ENCODE measurements at places on chromosomes 3 and 15. TPM values are rescaled to one million over a fixed set of nuclear protein-coding genes. Genes with fewer than 3 reads are reported as not detected.

- no peak overlapping the region for H3K4me3 ChIP-seq
- H3K36me3 ChIP-seq, result no peaks in the 10 kb centered on the region
- H3K27me3 ChIP-seq, result peaks cover 6% of the 10 kb centered on the region
Measured at GRCh38 chr15:83115831-83116565, 8.6 kb downstream of the TM6SF1 start.

GRCh38 chr3:178703268-178703975 is 167.2 kb downstream of the KCNMB2 start:
- H3K27ac ChIP-seq, result no peak overlapping the region
- no peaks in the 10 kb centered on the region for H3K4me1 ChIP-seq
- no peak for DNase-seq
- H3K36me3 ChIP-seq, result no peaks in the 10 kb centered on the region
- no peaks in the 10 kb centered on the region for H3K27me3 ChIP-seq
- H3K4me3 ChIP-seq, result no peak overlapping the region

DNA sequence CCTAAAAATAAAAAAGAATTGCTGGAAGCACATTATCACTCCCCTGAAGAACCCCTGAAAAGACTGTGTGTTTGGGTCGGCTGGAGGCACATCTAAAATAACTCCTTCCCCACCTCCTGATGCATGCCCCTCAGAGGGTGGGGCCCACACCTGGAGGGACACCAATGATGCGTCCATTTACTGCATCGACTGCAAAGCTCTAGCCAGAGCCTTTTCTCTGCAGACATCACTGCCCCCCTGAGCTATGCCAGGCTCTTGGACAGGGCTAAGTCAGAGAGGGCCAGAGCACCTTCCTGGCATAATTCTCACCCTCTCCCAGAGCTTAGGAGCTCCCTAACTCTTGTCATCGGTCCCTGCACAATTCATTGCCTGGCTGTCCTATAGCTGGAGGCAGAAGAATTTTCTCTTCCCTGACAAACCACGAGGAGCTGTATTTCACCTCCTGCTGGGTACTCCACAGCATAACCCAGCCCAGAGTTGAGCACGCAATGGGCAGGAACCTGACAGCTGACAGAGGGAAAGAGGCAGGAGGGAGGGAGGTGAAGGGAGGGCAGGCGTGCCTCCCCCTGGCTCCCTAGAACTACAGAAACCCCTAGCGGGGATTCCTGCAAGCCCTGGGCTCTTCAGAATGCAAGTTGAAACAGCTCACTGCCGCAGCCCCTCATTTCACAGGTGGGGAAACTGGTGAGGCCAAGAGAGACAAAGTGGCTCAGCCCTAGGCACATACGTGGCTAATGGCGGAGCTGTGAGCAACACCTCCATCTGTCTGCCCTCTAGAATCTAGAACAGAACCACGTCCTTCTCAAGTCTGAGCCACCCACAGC is 46.6 kb downstream of the XXYLT1 start:
- H3K4me1 ChIP-seq, result peaks cover 24% of the 10 kb centered on the region
- no peak for DNase-seq
- peak overlapping the region; percentile 13 for H3K27ac ChIP-seq
- H3K4me3 ChIP-seq, result no peak overlapping the region
- H3K27me3 ChIP-seq, result no peaks in the 10 kb centered on the region
- peaks cover 28% of the 10 kb centered on the region for H3K36me3 ChIP-seq

The LRTM1 gene
- total RNA-seq, result not detected

The IGF1R gene
- 22.8 TPM for total RNA-seq

The PTPRG gene
- not detected for total RNA-seq

The SNX33 gene
- 1.8 TPM for total RNA-seq

DNA sequence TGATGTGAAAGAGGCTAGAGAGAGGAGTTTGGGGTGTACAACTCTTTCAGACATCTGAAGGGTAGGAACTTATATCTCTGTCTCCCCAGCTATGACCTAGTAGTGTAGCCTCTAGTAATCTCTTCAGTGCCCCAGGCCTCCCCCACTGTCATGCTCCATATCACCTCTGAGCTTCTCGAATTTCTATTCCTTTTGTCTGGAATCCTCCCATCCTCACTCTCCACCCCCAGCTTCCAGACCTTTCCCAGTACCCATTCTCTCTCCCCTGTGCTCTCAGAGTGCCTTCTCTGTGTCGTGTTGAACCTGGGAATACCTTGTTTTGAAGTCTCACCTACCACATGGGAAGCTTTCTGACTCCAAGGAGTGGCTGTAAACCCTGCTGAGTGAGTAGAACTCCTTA is 3.6 kb upstream of the RBPMS2 start:
- H3K36me3 ChIP-seq, result no peaks in the 10 kb centered on the region
- peaks cover 26% of the 10 kb centered on the region for H3K27me3 ChIP-seq
- no peak overlapping the region for H3K27ac ChIP-seq
- no peak for DNase-seq
- peaks cover 3% of the 10 kb centered on the region for H3K4me1 ChIP-seq

The EFCAB12 gene
- 0.65 TPM for total RNA-seq

The DLG1 gene
- total RNA-seq, result 57.6 TPM

DNA sequence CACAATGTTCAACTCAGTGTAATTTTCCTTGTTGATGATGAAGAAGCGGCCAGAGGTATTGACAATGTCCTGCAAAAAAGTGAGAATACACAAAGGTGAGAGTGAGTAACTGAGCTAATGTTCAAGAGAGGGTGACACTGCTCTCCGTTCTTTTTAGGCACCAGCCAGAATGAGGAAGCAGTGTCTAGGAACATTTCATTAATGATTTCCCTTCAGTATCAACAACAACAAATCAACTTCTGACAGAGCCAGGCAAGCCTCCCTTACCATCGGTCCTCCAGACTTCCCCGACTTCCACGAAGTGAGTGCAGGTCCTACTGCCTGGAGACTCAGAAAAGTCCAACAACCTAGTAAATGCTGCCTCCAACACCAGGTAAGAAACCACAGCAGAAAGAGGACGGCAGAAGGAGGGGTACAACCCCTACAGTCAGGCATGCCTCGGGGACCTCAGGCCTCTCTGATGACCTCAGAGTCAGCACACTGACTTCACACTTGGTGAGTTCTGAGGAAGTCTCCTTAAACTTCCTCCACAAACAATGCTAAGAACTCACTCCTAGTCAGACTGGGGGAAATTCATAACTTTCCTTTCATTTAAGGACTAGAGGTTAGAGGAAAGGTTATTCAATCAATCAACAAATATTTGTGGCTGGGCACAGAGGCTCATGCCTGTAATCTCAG is 62.7 kb downstream of the NPTN start:
- H3K36me3 ChIP-seq, result peaks cover 17% of the 10 kb centered on the region
- no peak overlapping the region for H3K4me3 ChIP-seq
- no peaks in the 10 kb centered on the region for H3K4me1 ChIP-seq
- no peaks in the 10 kb centered on the region for H3K27me3 ChIP-seq
- DNase-seq, result peak; percentile 16
- H3K27ac ChIP-seq, result peak overlapping the region; percentile 14

The C2CD4A gene
- total RNA-seq, result 1.0 TPM

The NRROS gene
- 26.5 TPM for total RNA-seq

- H3K27ac ChIP-seq, result no peak overlapping the region
- H3K27me3 ChIP-seq, result no peaks in the 10 kb centered on the region
- H3K36me3 ChIP-seq, result no peaks in the 10 kb centered on the region
- H3K4me3 ChIP-seq, result no peak overlapping the region
Measured at GRCh38 chr3:97125902-97126499, 311.6 kb downstream of the EPHA6 start.

DNA sequence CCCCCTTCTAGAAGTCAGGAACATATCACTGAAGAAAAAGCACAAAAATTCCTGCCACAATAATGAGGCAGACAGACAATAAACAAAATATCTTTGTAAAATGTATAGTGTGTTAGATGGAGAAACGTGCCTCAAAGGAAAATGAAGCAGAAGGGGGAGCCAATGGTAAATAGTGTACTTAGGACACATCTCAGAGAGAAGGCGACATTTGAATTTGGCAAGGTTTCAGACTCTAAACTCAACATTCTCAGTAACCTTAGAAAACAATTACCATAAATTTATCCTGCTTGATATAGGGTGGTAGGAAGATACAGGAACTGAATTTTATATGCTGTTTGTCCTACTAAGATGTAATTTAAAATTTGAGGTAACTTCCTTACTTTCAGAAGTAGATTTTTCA is 52.6 kb upstream of the PTX3 start:
- no peaks in the 10 kb centered on the region for H3K27me3 ChIP-seq
- no peak for DNase-seq
- H3K4me1 ChIP-seq, result no peaks in the 10 kb centered on the region
- no peak overlapping the region for H3K4me3 ChIP-seq
- no peaks in the 10 kb centered on the region for H3K36me3 ChIP-seq
- H3K27ac ChIP-seq, result no peak overlapping the region

Measured in activated CD8-positive, alpha-beta T cell treated with anti-CD3 and anti-CD28 coated beads for 36 hours (primary cell).